ENCODE measurements at places on chromosomes 12 and 14.

DNA sequence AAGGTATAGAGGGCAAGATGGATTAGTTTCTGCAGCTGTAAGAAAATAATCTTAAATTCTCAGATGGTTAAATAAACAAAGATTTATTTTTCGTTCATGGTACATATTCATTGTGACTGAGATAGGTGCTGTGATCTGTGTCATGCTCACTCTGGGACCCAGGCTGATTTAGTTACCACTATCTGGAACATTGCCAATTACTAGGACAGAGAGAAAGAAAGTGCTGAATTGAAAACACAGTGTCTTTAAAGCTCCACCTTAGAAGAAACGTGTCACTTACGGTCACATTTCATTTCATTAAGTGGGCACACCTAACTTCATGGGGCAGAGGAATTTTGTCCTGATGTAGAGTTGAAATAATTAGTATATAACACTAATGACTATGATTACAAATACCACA, 430.0 kb downstream of the CCDC91 start:
- no peak for DNase-seq

DNA sequence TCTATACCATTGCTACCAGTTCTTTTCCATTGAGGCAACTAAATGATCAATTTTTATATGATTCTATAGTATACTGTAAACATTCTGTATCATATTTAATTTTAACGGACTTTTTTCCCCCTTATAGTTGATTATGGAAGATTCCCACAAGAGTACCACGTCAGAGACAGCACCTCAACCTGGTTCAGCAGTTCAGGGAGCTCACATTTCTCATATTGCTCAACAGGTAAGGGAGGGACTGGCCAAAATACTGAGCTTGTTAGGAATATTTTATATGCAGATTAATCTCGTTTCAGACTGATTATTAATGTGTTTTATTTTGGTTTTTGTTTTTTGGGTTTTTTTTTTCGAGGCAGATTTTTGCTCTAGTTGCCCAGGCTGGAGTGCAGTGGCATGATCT, 16.1 kb downstream of the ATF1 start:
- no peak for DNase-seq

DNA sequence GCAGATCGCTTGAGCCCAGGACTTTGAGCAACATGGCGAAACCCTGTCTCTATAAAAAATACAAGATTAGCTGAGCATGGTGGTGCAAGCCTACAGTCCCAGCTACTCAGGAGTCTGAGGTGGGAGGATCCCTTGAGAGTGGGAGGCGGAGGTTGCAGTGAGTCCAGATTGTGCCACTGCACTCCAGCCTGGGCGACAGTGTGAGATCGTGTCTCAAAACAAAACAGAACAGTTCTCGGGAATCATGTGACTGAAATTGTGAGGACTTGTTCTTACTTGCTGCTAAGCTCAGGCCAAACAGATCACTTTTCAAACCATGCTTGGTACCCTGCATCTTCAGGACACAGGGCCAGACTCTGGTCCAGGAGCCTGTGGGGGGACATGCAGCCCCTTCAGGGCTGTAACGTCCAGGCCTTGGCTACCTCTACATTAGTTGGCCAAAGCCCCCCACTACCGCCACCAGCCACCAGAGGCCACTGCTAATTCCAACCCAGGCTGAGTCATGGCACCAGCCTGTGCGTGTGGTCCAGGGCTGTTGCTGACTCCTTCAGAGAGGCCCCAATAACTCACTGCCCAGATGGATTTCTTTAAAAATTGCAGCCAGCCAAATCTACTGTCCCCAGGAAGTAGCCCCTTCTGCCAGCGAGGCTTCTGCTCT, 33.4 kb upstream of the SYNDIG1L start:
- DNase-seq, result peak; percentile 24

DNA sequence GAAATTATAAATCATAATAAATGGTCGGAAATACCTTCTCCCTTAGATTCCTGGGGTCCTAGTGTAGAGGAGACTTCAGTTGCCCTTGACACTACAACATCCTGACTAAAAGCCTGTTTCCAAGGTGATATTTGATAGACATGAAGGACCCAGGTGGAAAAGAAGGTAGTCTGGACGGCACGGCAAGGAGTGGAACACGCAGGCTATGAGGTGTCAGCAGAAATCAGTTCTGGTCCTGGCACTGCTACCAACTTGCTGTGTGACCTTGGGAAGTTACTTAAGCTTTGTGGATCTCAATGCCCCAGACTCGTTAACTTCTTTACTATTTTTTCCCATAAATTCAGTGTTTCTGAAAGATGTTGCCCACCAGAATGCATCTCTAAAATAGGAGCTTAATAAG, 36.9 kb upstream of the BCL2L14 start:
- DNase-seq, result no peak

DNA sequence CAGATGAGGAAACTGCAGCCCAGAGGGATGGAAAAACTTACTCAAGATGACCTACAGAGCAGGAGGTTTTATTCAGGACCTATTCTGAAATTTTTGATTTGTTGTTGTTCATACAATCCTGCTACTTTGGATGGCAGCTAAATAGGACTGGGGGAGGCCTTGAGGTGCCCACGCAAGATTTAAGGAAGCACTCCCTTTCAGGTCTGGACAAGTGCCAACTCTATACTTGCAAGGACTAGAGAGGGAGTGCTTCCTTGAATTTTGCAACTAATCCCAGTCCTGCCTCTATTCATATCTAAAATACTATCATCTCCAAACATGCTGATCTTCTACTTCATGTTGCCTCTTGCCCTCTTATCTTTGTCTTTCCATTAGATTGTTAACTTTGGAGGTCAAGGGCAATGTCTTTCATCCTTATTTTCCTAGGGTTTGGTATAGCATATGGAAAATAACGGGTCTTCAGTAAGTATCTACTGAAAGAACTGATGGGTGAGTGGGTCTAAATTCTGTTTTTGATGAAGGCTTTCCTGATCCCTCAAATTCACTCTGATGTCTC, 28.6 kb upstream of the PPM1H start:
- DNase-seq, result no peak

- peak; percentile 44 for DNase-seq
Observed at GRCh38 chr12:6735448-6736191, 11.8 kb downstream of the COPS7A start.

DNA sequence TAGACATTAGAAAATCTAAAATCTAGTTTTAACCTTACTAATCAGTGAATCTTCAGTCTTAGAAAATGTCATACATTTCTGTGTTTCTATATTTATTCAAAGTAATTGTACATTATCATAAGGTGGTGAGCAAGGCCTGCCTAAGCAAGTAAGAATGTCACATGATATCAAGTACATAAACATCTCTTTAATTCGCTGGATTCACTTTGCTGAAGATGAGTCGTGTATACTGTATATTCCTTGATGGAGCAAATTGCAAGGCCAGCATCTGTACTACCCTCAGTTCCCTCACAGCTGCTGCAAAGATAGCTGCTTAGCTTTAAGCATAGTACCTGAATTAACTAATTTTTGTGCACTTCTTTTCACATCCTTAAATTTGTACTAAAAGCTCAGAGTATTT, 8.5 kb upstream of the AK7 start:
- no peak for DNase-seq

DNA sequence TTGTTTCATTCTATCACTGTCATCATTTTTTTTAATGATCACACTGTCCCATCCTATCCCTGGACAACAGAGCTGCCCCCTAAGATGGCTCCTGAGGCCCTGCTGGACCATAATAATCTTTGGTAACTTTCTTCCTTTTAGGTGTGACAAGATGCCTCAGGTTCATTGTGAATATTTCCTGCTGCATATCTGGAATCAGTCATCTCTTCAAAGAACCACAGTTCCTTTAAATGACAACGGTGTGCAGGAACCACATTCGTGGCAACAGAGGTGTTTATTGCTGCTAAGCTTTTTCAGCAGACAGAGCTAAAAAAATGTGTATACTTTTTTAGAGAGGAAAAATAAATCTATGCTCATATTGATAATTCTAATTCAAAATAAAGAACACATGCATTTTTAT, 312.9 kb downstream of the MED13L start:
- no peak for DNase-seq

- peak; percentile 27 for DNase-seq
Observed at GRCh38 chr12:66279123-66279712, 23.1 kb upstream of the HELB start.

DNA sequence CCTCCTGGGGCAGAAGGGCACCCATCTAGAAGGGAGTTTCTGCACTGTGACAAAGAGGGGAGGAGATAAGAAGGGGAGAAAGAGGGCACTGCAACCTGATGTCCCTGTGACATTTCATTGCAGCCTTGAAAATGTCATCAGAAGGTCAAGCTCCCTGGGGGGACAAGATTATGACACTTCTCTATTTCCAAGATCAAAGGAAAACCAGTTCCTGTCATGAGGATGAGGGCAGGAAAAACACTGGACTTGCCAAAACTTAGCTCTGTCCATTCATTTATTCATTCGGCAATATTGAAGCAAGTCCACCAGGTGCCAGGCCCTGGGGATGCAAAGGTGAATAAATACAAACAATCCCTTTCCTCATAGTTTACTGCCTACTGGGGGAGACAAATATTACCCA, 138.4 kb upstream of the CDKN3 start:
- DNase-seq, result no peak

DNA sequence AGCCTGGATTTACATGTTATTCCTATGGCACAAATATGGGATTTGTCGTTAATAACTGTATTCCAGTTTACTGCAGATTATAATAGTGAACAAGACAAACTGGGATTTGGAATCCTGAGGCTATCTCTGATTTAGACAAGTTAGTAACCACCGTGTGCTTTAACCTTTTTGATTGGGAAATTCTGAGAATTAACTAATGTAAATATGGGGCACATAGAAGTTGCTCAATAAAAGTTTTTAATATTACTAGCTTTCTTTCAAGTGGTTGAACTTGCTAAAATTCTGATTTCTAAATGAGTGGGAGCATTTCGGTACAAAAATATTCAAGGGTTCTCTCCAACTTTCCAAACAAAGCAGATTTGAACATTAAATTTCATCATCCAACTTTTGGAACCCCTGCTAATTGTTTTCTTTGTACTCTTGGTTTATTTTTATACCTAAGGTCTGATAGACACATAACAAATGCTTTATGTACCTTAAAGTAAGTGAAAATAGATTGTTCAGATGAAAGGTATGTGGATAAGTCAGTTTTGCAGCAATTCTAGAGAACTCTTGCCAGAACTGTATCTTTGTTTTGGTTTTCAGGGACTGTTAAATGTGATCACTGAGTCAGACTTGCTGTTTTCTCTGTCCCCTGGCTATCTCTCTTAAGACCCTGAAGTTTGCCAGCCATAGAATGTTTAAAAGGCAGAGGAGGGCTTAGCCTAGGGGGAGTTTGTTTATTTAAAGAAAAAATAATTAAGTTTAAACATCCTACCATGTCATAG, 57.5 kb downstream of the FRS2 start:
- no peak for DNase-seq

DNA sequence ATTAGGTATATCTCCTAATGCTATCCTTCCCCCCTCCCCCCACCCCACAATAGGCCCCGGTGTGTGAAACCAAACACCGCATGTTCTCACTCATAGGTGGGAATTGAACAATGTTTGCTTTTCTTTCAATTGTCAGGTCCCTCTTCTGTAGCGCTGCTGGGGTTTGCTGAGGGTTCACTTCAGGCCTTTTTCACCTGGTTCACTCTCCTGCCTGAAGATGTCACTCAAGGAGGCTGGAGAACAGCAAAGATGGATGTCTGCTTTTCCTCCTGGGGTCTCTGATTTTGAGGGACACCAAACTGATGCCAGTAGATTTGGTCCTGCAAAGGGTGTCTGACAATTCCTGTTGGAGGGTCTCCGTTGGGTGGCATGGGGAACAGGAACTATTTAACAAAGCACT, 35.8 kb downstream of the KLRK1 start:
- no peak for DNase-seq

- no peak for DNase-seq
Observed at GRCh38 chr14:85701763-85702162, 171.8 kb downstream of the FLRT2 start.

- no peak for DNase-seq
Observed at GRCh38 chr12:67980391-67980790, 8.9 kb upstream of the IFNG-AS1 start.

- DNase-seq, result no peak
Observed at GRCh38 chr14:103833711-103834110, 13.7 kb downstream of the PPP1R13B start.

GRCh38 chr14:50060871-50061663, 55.3 kb downstream of the VCPKMT start:
- DNase-seq, result peak; percentile 87

DNA sequence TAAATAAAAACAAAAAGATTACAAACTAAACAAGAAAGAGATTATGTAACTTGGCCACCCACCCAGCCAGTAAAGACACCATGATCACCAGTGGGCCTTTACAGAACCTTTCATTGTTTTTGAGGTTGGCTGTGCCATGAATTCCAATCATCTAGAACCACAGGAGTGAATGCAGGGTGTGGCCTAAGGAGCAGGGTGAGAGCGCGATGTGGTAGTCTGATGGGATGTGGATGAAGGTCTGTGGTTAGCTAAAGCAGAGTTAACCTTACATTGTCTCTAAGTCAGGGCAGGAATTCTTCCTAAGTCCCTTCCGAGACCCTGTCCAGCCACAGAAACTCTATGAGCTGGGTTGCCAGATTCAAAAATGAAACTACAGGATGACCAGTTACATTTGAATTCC, 54.0 kb upstream of the CDKN3 start:
- no peak for DNase-seq

GRCh38 chr14:29442696-29443095, 485.0 kb downstream of the PRKD1 start:
- no peak for DNase-seq

- DNase-seq, result no peak
Observed at GRCh38 chr14:71264260-71264659, 357.0 kb downstream of the PCNX1 start.

- DNase-seq, result no peak
Observed at GRCh38 chr12:45209784-45210183, 6.1 kb upstream of the ANO6 start.

DNA sequence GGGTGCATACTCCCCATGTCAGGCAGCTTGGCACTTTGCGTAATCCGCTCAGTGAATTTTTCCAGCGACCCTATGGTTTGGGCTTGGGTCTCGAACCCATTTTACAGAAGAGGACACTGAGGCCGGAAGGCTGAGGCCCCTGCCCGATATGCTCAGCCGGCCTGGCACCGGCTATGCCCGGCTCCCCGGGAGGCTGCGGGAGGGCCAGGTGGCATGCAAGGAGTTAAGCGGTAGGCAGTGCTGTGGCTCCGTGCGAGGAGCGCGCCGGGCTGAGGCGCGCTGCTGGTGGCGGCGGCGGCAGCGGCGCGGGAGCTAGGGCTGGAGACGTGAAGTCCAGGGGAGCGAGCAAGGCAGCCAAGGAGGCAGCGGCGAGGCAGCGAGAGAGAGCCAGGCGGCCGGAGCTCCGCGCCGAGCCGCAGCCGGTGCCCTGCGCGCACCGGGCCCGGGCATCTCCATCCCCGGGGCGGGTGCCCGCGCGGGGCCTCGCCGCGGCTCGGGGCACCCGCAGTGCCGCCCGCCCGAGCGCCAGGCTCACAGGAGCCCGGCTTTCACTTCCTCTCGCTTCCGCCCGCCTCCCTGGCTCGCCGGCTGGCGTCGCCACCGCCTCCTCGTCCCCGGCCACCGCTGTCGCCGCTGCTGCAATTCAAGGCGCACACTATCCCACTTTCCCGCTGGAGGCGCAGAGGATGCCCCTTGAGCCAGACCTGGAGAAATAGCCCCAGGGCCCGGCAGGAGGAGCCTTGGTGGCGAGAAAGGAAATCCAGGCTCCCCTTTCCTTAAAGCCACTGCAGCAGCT, at the start of gene WSCD2:
TSS of gene WSCD2 (plus strand) at position 272 of the 796 bp plus-strand sequence. CDS start 66,545 bp downstream, outside the sequence.
- DNase-seq, result peak; percentile 21

- DNase-seq, result no peak
Observed at GRCh38 chr12:1130164-1130563, 139.1 kb downstream of the ERC1 start.

GRCh38 chr14:61089126-61089750, 108.2 kb downstream of the SLC38A6 start:
- no peak for DNase-seq

Data from CD14-positive monocyte (primary cell).